ENCODE measurements at places on chromosomes 7 and 10.

DNA sequence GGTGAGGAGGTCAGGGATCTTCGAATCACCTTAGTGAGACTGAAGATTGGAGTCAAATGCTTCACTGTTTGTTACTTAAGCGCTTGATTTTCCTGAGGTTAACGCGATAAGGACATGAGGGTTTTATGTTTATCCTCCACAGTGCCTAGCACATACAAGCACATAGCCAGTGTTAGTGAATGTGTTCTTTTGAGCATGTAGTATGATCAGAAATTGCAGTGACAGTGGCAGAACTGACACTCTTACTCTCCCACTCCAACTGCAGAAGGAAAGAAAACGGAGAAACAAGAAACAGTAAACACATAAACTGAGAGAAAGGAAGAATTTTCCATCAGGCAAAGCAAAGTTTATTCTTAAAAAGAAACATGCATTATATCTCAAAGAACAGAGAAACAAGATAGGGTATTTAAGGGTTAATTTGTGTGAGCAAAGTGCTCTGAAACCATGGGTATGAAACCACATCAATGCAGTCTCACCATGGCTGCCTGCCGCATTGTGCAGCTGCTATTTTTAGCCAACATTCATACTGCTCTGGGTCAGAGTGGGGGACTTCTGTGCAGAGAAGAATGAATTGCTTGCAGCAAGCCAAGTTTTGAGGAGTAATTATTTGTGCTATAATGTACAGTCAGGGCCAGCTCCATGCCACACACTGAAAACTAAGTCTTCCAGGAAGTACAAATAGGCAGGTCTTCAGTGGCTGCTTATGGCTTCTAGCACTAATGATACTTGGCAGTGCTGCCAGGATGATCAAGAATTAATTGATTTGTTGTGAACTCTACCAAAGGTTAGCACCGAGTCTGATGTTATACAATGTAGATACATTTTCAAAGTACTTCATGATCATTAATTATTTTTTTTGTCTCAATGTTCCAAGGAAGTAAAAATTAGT, 152.0 kb downstream of the MACC1 start:
- no peak for DNase-seq

- DNase-seq = no peak
These were observed 336.6 kb upstream of the MKI67 start for GRCh38 chr10:128462844-128463243.

DNA sequence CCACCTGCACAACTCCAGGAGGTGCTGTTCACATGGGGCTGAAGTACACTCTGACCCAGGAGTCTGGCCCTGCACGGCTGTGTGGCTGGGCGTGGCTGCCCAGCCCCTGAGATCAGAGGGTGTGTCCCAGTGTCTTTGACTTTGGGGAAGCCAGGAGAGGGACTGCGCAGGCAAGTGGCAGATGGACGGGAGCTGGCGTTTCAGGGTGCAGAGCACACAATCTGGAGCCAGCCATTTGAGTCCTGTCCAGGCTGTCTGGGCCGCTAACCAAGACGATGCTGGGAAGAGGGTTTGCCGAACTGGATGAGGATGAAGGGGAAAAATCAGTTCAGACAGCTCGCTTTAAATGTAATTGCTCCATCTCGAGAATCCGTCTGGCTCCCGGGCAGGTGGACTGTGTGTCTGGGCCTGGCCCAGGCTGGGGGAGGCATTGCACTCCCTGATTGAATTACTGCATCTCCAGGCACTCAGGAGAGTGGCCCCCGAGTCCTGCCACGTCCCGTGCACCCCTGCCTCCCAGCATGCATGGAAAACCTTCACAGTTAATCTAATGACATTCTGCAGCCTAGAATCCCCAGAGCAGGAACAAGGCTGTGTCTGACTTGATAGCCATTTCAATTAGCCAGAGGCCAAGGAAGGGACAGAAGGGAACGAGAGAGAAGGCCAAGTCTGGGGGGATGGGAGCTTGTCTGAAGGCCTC, 120.8 kb upstream of the NANOS1 start:
- no peak for DNase-seq

DNA sequence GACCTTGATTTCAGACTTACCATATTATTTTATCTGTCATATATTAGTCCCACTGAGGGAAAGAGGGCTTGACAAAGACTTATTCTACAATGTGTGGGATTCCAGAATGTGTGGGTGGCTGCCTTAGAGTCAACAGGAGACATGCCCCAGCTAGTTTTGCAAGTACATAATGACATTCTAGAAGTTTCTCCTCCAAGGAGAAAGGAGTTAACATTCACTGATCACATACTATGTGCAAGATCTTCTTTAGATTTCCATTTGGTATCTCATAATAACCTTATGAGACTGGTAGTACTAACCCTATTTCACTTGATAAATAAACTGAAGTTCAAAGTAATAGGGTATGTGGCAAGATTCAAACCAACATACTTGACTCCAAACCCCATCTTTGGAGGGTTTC, 25.2 kb downstream of the IRF5 start:
- DNase-seq = no peak
